ENCODE measurements at places on chromosomes 4 and X.

DNA sequence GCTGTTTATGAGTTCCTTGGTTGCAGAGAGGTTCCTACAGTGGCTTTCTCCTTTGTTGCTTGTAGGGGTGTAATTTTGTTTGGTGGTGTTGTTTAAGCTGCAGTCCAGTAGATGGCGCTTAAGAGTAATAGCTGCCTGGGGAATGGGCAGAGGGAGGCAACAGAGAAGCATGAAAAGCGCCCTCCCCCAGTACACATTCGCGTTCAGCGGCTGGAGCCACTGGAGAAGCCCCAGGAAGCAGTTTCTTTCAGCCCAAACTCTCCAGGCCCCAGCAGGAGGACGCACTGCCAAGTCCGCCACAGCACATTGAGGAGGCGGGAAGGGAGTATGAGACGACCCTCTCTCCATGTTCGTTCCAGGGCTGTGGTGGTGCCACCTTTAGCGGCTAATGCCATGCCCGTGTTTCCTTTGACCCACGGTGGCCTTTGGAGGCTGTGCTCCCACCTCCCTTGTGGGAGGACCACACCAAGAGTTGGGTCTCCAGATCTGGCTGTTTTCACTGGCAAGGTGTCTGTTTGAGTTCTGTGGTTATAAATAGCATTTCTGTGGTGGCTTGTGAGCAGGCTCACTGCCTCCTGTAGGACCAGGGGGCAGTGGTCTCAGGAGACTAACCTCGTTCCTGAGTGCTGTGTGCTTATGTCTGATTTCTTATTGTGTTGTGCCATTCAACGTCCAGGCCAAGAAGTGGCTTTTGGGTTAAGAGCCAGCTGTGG, 252.3 kb downstream of the ARHGAP10 start:
- peak; percentile 58 for DNase-seq

DNA sequence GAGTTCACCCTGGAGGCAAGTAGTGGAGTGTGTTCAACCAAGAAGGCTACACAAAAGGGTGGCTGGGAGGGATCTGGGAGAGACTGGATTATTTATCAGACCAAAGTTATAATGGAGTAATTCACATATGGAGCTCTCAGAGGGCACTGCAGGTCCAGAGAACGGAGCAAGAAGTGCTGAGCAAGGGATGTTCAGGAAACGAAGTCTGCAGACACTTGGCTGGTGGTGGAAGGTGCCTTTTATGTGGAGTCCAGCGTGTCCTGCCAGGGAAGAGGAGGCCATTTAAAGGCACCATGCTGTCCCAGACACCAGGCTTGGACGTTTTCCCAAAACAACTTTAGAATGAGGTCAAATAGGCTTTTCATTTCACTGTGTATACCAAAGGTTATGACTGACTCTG, 130.1 kb downstream of the CEP135 start:
- DNase-seq = no peak

GRCh38 chr4:159552979-159553768, 450.3 kb downstream of the RAPGEF2 start:
- DNase-seq = no peak

GRCh38 chr4:108166441-108167315, 2.1 kb downstream of the LEF1 start:
- DNase-seq = peak; percentile 64

- no peak for DNase-seq
Measured at GRCh38 chr4:98584265-98584664, 74.1 kb downstream of the TSPAN5 start.

- no peak for DNase-seq
Measured at GRCh38 chr4:147581606-147582350, 35.4 kb upstream of the TMEM184C start.

Measured in astrocyte of the hippocampus (primary cell).